ENCODE measurements at places on chromosomes 4 and X.

GRCh38 chrX:151724563-151725337 is 8.9 kb downstream of the FATE1 start:
- no peak for DNase-seq

DNA sequence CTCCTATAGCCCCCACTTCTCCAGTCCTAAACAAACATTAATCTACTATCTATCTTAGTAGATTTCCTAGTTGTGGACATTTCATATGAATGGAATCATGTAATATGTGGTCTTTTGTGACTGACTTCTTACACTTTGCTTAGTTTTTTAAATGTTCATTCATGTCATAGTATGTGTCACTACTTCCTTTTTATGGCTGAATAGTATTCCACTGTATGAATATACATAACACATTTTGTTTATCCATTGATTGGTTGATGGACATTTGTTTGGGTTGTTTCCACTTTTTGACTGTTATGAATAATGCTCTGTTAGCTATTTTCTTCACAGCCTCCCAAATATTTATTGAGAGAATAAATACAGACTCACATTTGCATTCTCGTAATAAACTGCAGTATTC is 19.8 kb downstream of the USP53 start:
- DNase-seq, result no peak

DNA sequence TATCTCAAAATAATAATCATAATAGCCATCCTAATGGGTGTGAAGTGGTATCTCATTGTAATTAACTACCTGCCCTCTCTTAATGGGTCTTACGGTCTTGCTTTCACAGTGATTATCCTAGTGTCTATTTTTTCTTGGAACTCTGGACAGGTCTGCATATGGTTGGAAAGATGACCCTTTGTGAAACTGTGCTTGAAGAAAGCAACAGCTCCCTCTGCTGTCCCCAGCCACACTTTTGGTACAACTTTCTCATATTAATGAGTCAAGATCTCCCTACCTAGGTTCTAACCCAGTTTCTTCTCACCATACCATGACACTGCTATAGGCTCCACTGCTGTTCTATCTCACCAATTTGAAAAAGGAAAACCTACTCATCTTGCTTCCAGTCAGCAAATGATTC is 2.4 kb downstream of the TFDP3 start:
- DNase-seq, result peak; percentile 4

- peak; percentile 68 for DNase-seq
Observed at GRCh38 chrX:21985332-21985777, 44.8 kb downstream of the SMS start.

DNA sequence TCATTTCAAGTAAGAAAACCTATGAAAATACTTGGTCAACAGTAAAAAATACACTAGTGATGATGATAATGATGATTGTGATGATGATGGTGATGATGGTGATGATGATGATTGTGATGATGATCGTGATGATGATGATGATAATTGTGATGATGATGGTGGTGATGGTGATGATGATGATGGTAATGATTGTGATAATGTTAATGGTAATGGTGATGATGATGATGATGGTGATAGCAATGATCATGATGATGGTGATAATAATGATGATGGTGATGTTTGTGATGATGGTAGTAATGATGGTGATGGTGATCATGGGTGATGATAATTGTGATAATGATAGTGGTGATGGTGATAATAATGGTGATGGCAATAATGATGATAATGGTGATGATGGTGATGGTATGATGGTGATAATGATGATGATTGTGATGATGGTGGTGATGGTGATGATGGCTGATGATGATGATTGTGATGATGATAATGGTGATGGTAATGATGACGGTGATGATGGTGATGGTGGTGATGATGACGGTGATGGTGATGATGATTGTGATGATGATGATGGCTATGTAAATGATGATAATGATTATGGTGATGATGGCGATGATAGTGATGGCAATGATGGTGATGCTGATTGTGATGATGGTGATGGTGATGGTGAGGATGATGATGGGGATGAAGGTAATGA is 62.1 kb downstream of the VCX3A start:
- no peak for DNase-seq

DNA sequence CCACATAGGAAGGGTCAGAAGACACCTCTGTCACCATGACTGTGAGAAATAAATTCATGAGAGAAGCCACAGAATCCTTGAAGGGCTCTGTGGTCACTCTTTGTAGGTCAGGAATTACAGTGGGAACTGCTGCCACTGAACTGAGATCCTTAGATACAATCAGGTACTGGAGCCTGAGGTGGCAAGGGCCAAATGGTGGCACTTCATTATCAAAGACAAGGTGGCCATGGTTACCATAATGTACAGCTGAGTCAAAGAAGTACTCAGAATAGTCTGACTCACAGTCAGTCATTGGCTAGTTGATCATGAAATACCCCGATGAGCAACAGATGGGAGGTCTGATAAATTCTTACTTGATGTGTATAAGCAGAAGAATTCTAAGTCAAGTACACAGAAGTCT is 131.9 kb downstream of the RTL3 start:
- DNase-seq, result no peak

GRCh38 chrX:132428896-132429295 is 59.9 kb downstream of the MBNL3 start:
- no peak for DNase-seq

DNA sequence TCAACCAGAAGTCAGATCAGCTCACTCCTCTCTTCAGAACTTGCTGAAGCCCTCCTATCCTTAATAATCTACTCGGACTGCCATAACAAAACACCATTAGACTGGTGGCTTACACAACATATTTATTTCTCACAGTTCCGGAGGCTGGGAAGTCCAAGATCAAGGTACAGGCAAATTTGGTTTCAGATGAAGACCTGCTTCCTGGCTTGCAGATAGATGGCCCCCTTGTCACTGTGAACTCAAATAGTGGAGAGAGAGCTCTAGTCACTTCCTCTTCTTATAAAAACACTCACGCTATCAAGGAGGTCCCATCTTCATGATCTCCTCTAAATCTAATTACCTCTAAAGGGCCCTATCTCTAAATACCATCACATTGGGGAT is 125.1 kb downstream of the CAMK2D start:
- peak; percentile 15 for DNase-seq

- DNase-seq, result no peak
Observed at GRCh38 chr4:158681629-158682028, 9.5 kb downstream of the ETFDH start.

DNA sequence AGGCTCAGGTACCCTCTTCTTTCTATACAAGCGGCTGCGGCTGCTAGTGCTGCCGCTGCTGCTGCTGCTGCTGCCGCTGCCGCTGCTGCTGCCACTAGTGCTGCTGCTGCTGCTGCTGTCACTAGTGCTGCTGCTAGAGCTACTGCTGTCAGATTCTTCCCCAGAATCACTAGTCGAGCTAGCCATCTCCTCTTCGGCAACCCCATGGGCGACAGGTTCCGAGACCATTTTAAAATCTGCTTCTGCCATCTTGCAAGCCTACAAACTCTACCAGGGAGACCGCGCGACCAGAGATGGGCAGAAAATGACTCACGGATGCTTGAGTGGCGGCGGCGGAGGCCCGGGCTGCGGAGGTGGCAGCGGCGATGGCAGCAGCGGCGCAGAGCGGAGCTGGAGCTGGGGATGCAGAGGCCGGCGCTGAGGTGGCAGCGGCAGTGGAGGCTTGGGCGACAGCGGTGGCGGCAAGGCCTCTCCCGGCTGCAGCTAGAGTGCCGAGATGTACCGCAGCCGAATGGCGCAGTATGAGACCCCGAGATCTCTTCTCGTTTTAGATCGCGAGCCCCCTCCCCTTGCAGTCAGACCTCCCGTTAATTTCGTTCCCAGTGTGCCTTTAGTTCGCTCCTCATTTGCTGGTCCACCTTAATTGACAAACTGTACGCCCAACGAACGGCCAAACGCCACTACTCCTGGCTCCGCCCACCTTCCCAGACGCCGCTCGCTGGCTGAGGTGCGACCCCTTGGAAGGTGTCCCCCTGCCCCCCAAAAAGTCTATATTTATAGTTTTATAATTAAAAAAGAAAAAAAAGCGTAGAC is at the start of gene NAP1L3:
NAP1L3 (minus strand) TSS at position 523 of the 813 bp plus-strand sequence; CDS start at position 249, 274 bp downstream.
- no peak for DNase-seq

- no peak for DNase-seq
Observed at GRCh38 chrX:79477691-79478090, 110.6 kb upstream of the ITM2A start.

DNA sequence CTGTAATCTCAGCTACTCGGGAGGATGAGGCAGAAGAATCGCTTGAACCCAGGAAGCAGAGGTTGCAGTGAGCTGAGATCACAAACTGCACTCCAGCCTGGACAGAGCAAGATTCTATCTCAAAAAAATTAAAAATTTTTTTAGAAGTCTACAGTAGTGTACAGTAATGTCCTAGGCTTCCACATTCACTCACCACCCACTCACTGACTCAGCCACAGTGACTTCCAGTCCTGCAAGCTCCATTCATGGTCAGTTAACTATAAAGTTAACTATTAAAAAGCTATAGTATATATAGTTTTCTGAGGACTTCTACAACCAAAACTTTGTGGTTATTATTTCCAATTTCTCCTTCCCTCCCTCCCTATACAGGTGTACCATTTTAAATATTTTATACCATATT is 34.7 kb upstream of the NEUROG2 start:
- DNase-seq, result no peak

DNA sequence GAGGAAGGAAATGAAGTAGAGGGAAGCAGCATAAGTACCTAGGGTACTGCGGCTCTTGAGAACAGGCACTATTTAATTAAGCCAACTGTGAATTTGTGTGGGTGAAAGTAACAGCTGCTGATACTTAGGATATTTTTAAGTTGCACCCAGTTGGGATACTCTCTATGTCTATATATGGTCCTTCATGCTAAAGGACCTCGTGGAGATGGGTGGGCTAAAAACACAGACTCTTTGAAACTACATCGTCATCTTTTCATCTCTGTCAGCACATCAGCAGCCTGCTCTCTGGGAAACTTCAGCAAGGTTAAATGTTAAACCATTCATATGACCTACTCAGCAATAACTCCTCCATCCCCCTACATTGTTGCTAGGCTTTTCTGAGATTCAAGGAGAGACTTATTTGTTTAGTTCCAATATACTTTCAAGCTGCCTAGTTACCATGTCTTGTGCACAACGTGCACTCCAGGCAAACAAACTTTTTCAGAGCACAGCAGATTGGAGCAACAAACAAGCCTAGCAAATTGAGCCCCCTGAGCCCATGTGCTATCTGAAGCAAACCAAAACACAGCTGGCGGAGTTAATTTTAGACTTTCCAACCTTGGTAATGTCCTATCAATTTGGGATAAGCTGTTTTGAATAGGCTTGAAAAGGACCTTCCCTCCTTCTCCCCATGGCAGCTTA is 6.2 kb upstream of the MOB1B start:
- no peak for DNase-seq

- no peak for DNase-seq
Observed at GRCh38 chr4:14701389-14701788, 300.9 kb upstream of the CPEB2 start.

GRCh38 chr4:56681158-56681852 is at the start of gene HOPX:
Gene HOPX (minus strand): TSS chr4:56681296. CDS start chr4:56657816, 23,480 bp downstream.
- DNase-seq, result no peak

GRCh38 chrX:19836337-19836736 is 51.1 kb downstream of the SH3KBP1 start:
- DNase-seq, result peak; percentile 20

- no peak for DNase-seq
Observed at GRCh38 chrX:40418146-40418812, 162.5 kb upstream of the ATP6AP2 start.

- DNase-seq, result no peak
Observed at GRCh38 chr4:2935762-2936743, 27.2 kb downstream of the NOP14 start.

DNA sequence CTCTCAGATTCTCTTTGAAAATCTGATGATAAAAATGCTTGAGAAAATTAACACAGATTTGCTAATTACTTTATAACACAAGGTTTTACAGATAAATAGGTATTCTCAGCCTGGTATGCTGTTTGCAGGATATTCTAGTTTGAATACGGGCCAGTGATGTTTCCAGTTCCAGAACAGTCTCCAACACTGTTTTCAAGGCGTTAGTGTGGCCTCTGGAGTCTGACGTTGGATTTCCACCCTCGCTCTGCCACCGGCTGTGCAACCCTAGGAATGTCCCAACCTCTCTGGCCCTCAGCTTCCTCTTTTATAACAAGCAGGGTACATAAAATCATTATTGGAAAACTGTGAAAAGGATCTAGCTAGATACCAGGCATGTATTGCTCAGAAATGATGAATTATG is 23.8 kb upstream of the CYP4V2 start:
- no peak for DNase-seq

- DNase-seq, result no peak
Observed at GRCh38 chrX:13816643-13817627, at the start of gene GPM6B. Gene GPM6B (minus strand): TSS chrX:13817093. CDS start chrX:13816904, 189 bp downstream.

DNA sequence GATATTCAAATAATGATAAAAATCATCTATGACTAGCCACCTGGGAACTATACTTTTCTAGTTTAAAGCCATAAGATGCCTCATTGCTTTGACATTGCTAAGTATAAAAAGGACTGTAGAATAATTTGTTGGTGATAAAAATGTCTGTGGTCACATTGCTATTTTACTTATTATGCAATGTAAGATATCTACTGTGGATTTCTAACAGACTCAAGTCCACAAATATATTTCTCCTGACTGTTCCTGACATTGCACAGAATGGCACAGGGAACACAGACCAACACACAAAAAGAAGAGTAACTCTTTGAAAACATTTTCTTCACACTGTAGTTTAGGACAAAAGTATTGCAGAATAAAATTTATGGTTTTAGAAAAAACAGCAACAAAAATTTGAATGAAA is 2.2 kb upstream of the TMPRSS11E start:
- no peak for DNase-seq

DNA sequence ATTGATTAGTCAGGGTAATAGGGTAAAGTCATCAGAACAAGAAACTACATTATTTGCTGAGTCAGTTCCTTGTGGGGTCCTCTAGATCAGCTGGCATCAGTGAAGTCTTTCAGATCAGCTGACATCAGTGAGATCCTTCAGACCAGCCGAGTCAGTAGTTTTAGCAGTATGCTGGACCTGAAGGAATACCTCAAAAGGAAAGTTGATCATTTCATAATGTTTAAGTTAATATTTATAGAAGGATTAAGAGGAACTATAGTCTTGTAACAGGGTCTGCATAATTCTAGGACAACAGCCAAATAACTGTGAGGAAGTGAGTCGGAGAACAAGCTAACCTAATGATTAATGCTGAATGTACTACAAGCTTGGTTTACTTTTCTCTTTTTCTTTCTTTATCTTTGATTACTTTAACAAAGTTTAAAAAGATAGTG is 958 bp upstream of the UGT2B7 start:
- DNase-seq, result no peak

- no peak for DNase-seq
Observed at GRCh38 chr4:158941321-158941720, 161.6 kb upstream of the RAPGEF2 start.

DNA sequence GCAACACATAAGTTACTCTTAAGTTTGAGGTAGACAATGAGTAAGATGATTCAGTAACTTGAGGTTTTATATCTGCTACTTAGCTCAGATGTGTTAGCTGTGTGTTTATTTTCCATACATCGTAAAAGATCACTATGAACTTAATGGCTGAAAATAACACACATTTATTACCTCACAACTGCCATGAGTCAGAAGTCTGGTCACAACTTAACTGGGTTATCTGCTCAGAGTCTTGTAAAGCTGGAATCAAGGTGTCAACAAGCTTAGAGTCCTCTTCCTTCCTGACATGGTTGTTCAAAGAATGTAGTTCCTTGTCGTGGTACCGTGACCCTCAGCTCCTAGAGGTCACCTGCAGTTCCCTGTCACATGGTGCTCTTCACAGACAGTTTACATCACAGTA is 204.9 kb upstream of the MAGEB2 start:
- DNase-seq, result no peak

- no peak for DNase-seq
Observed at GRCh38 chr4:15938182-15938581, 358 bp downstream of the FGFBP1 start.

- no peak for DNase-seq
Observed at GRCh38 chrX:64428371-64428770, 33.1 kb upstream of the MTMR8 start.
